Tibial nerve (tissue), 4 donors: ENCODE measurements at places on chromosomes 2 and 18. TPM values are rescaled to one million over a fixed set of nuclear protein-coding genes. Genes with fewer than 3 reads are reported as not detected.

- no peaks in the 10 kb centered on the region for H3K36me3 ChIP-seq
- H3K27me3 ChIP-seq = no peaks in the 10 kb centered on the region
- no peak for DNase-seq
- no peak overlapping the region for H3K27ac ChIP-seq
- no peaks in the 10 kb centered on the region for H3K4me1 ChIP-seq
These were observed 66.4 kb upstream of the MMADHC start for GRCh38 chr2:149653831-149654445.

DNA sequence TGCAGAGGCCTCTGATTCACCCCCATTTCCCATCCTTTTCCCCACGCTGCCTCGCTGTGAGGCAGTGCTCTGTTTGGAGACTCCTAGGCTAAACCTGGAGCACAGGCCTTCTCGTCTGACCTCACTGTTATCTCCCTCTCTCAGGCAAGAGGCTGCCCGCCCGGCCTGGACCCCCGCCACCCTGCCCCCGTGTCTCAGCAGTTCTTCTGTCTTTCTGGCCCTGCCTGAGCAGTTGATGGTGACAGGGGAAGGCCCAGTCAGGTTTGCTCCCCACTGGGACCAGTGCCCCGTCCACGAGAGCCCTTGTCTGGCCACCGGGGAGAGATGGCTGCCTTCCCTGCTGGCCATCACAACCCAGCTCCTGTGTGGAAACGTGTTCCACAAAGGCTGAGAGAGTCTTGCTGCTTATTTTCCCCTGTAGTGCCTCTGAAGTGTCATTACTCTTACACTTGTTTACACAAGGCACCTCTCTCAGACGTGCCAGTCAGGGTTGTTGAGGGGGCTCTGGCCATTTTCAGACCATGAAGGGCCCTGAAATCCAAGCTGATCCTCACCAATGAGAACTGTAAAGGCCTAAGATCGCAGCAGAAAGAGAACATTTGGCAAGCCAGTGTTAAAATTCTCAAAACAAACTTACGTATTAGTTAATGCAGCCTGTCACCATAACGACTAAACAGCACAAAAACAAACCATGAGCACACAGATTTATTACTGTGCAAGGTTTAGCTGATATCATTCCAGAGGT is 210.9 kb downstream of the NDUFA10 start:
- no peak overlapping the region for H3K27ac ChIP-seq
- no peak for DNase-seq
- no peaks in the 10 kb centered on the region for H3K36me3 ChIP-seq
- H3K4me1 ChIP-seq = peaks cover 17% of the 10 kb centered on the region
- no peaks in the 10 kb centered on the region for H3K27me3 ChIP-seq

- no peaks in the 10 kb centered on the region for H3K36me3 ChIP-seq
- H3K4me3 ChIP-seq = no peak overlapping the region
- peaks cover 3% of the 10 kb centered on the region for H3K4me1 ChIP-seq
- no peaks in the 10 kb centered on the region for H3K27me3 ChIP-seq
- no peak overlapping the region for H3K27ac ChIP-seq
These were observed 2.6 kb downstream of the PMAIP1 start for GRCh38 chr18:59902131-59902992.

- H3K27me3 ChIP-seq = no peaks in the 10 kb centered on the region
- no peak overlapping the region for H3K27ac ChIP-seq
These were observed 1466.3 kb downstream of the DPP10 start for GRCh38 chr2:115908731-115909130.

Gene MMADHC
- total RNA-seq = 52.8 TPM

Gene AKAIN1
- total RNA-seq = not detected

DNA sequence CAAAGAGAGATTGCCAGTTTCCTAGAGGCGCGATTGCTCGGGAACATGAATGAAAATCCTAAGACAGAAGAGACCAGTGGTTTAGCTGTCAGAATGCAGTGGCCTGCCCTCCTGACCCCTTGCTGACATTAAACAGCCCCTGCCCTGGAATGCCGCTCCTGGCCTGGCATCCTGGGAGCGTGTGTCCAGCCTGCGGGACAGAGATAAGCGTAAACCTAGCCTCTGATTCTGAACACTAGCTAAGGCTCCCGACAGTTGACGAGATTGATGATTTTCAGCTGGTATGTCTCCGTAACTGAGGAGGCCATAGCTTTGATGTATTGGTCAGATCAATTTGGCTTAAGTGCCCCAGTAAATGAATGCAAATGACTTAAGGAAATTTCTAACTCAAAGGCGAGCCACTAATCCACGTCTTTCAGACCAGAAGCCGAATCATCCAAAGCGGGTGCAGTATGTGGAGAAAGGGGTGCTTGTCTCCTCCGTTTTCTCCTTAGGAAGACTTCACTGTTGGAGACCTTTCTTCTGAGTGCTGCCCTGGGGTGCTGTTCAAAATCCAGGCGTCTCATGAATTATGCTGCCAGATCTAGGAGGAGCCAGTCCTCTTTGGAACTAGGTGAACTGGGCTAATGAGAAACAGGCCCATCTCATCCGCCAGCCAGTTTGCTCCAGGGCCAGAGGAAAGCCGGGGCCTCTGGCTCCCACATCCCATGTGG is 142.5 kb upstream of the L3MBTL4 start:
- H3K27me3 ChIP-seq = no peaks in the 10 kb centered on the region
- DNase-seq = peak; percentile 37
- H3K4me1 ChIP-seq = no peaks in the 10 kb centered on the region
- H3K4me3 ChIP-seq = no peak overlapping the region
- no peaks in the 10 kb centered on the region for H3K36me3 ChIP-seq

DNA sequence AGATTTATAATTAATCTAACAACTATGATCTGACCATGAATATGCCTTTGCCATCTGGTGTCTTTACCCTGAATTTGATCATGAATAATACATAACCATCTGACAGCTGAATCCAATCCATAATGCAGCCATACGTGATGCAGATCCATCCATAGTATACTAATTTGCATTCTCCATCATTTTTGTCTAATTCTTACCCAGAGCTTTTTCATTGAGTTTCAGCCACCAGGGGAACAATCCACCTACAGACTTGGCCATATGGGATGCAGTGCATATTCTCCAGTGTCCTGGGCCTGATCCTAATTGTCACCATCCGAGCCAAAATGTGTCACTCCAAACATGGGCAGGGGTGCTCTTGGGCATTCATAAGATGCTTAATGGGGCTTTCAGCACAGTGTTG is 227.2 kb upstream of the CRIM1 start:
- DNase-seq = no peak
- H3K4me1 ChIP-seq = no peaks in the 10 kb centered on the region
- H3K27ac ChIP-seq = no peak overlapping the region
- H3K27me3 ChIP-seq = no peaks in the 10 kb centered on the region
- no peaks in the 10 kb centered on the region for H3K36me3 ChIP-seq
- H3K4me3 ChIP-seq = no peak overlapping the region

DNA sequence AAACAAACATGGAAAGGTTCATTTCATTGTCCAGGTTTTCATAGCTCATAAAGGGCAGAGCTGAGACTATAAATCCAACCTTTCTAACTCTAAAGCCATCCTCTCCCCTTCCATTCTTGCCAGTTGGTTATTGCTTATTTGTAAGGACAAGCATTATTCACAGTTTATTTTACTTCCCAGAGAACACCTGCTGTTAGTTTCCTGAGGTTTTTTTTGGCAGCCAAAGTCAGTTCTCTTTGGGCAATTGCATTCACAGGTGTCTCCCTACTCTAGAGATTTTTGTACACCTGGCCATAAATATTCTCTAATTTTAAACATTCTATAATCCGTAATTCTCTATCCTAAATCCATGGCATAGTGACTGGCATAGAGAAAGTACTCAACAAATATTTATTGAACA is 87.3 kb upstream of the SPHKAP start:
- H3K27me3 ChIP-seq = no peaks in the 10 kb centered on the region
- no peak overlapping the region for H3K27ac ChIP-seq
- DNase-seq = no peak
- H3K36me3 ChIP-seq = no peaks in the 10 kb centered on the region
- H3K4me1 ChIP-seq = no peaks in the 10 kb centered on the region
- H3K4me3 ChIP-seq = no peak overlapping the region

DNA sequence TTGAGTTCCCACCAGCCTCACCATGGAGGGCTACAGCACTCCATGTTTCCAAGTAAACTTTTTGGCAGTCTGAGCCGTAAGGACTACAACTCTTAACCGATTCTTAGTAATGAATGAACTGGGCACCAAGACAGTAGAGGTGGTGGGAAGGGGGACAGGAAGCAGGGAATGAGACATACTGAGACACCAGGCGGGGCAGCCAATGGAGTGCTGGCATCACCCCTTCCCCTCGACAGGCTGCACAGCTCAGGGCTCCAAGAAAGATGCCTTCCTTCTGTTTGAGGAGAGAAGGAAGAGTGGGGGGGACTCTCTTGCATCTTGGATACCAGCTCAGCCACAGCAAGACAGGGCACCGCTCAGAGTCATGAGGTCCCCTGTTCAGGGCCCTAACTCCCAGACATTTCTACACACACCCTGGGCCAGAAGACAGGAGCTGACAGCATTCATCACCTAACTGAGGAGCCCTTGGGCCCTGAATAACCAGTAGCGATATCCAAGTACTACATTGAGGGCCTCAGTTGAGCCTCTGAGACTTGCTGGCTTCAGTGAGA is 45.2 kb downstream of the USP34 start:
- peaks cover 48% of the 10 kb centered on the region for H3K4me1 ChIP-seq
- H3K27ac ChIP-seq = no peak overlapping the region
- no peak overlapping the region for H3K4me3 ChIP-seq
- no peaks in the 10 kb centered on the region for H3K27me3 ChIP-seq
- no peaks in the 10 kb centered on the region for H3K36me3 ChIP-seq

Gene G6PC2
- not detected for total RNA-seq

DNA sequence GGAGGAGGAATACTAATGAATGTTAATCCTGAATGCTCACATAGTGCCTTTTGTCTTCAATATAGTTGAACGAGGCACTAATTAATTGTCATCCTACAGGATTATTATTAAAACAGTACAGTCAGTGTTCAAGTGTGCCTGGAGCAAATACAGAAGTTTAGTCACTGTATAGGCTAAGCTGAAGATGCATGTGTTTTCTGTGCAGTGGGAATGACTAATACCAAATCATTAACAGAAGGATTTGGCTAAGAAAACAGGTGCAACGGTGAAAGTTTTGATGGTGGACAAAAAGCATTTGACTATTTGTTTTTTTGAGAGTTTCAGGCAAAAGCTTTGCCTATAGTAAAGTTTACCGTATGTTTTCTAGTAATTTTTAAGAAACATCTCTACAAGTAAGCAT is 62.8 kb downstream of the DCC start:
- no peaks in the 10 kb centered on the region for H3K4me1 ChIP-seq
- H3K27me3 ChIP-seq = no peaks in the 10 kb centered on the region
- no peak overlapping the region for H3K4me3 ChIP-seq
- H3K27ac ChIP-seq = no peak overlapping the region

DNA sequence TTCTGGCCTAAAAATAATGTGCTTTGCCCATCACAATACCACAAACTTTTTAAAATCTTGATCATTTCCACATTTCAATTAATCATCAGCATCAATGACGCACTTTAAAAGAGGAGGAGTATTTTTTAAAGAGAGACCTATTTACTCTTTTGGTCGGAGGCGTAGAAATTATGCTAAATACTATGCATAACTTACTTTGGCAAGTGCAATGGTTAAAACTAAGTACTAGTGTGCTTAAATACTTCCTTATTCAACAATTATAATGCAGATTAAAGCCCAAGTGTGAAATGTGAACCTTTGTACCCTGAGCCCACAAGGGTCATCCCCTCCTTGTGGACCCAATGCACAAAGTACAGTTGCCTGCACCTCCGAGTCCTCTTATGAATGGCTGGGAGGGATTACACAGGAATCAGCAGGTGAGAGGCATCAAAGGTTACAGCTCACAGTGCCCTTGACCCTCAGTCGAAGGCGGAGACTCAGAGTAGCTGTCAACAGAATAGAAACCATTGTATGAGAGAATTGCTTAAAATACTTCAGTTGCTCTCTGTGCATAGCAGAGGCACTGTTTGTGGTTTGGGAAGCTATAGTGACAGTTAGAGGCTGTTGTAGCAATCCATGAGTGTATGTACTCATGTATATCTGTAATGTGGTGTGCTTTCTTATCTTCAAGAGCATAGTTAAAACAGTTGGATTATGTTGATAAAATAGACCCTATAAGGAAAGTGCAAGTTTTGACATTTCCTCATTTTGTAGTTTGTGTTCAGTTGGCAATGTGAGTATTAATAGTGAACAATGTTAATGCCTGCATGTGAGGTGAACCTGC is 151.7 kb upstream of the ITGA4 start:
- no peaks in the 10 kb centered on the region for H3K27me3 ChIP-seq
- no peak overlapping the region for H3K4me3 ChIP-seq
- H3K36me3 ChIP-seq = no peaks in the 10 kb centered on the region
- no peak for DNase-seq
- no peak overlapping the region for H3K27ac ChIP-seq

DNA sequence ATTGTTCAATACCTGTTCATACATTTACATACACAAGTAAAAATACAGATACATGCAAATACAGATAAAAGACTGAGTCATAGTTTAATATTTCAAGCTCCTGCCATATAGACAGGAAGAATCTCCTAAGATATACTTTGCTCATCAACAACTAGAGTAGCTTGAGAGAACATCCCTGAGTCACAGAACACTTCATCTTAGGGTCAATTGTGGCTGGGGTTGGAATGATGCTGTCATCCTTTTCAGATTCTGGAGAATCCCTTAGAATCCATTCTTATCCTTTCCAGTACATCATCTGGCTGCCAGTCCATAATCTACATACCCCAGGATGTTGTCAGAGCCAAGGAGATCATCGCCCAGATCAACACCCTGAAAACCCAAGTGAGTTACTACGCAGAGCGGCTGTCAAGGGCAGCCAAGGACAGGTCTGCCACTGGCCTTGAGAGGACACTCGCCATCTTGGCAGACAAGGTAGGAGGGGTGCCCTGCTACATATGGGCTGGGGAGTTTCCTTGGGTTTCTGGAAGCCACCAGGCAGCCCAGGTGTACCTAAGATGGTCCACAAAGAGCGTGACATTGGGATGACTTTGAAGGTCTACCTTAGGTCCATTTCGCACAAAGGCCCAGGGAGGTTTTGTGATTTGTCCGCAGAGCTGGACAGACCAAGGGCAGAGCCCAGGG is 55.7 kb downstream of the COA5 start:
- DNase-seq = no peak
- no peaks in the 10 kb centered on the region for H3K27me3 ChIP-seq
- H3K4me3 ChIP-seq = no peak overlapping the region
- H3K36me3 ChIP-seq = peaks cover 74% of the 10 kb centered on the region
- H3K27ac ChIP-seq = no peak overlapping the region
- H3K4me1 ChIP-seq = no peaks in the 10 kb centered on the region

DNA sequence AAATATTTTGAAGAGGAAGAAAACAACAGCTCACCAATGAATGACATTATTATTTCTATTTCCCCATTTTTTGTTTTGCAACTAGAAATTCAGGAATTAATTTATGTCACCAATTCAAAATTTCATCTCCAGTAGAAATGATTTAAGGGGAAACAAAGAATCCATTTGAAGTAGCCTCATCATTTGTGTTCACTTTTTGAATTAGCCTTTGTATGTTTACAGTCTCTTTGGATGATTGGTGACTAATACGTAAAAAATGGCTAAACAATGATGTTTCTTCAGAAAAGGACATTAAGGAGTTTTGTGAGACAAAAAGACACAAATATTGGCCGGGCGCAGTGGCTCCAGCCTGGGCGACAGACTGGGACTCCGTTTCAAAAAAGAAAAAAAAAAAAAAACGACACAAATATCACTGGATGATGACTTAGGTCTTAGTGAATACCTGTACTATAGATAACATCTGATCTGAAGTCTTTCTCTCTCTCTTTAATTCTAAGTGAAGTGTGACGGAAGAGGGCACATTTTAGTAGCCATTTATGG is 313.2 kb downstream of the PIK3C3 start:
- H3K4me3 ChIP-seq = no peak overlapping the region
- no peaks in the 10 kb centered on the region for H3K36me3 ChIP-seq
- no peak for DNase-seq
- no peak overlapping the region for H3K27ac ChIP-seq

GRCh38 chr2:130737592-130737991 is 8.7 kb downstream of the GPR148 start:
- H3K36me3 ChIP-seq = no peaks in the 10 kb centered on the region
- H3K27me3 ChIP-seq = peaks cover 4% of the 10 kb centered on the region
- DNase-seq = no peak
- H3K4me3 ChIP-seq = no peak overlapping the region

Gene ABCG5
- not detected for total RNA-seq

Gene ARHGAP28
- total RNA-seq = 3.6 TPM
